T-helper 9 cell (primary cell): ENCODE measurements at places on chromosomes 1 and 21.

DNA sequence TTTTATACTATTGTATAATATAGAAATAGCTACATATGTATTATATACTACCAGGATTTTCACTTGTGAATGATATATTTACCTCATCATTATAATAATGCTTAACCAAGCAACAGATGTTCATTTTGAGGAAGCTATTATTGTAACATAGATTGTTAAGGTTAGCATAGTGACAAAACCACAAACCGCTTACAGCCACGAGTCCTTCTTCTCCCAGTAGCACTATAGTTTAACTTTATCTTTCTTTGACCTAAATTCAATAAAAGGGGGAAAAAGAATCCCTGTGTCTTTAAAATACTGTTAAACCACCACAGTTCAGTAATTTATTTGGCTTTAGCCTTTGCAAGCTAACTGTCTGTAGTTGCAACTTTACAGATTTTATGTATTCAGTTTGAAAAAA lies 1039.4 kb upstream of the B3GALT2 start:
- DNase-seq: no peak

- no peak for DNase-seq
These were observed 1.5 kb upstream of the GJB3 start for GRCh38 chr1:34779526-34779925.

DNA sequence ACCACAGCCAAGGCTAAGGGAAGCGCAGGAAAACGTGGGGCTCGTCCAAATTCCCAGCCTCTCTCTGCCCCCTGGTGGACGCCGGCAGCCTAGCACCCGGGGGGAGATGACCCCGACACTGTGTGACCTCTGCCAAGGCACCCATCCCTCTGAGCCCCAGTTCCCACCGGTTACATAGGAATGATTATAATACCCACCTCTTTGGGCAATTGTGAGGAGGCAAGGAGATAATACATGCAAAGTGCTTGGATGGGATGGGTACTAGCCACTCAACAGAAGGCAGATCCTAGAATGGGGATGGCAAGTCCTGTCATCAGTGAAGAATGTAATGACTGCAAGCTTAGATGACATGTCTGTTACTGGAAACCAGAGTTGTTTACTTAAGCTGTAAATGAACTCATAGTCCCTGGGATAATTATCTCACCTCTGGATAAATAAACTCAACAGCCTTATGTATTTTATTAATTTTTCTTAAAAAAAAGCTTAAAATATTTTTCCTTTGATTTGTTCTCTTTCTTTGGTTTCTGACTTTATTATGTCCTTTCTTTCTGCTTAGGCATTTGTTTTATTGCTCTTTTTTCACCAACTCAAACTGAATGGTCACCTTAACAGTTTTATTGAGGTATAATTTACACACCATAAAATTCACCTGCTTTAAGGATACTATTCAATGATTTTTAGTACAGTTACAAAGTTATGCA lies 11.3 kb upstream of the BMP8B start:
- peak; percentile 69 for DNase-seq

- DNase-seq: no peak
These were observed 56.7 kb upstream of the ZSWIM5 start for GRCh38 chr1:45263132-45263531.

DNA sequence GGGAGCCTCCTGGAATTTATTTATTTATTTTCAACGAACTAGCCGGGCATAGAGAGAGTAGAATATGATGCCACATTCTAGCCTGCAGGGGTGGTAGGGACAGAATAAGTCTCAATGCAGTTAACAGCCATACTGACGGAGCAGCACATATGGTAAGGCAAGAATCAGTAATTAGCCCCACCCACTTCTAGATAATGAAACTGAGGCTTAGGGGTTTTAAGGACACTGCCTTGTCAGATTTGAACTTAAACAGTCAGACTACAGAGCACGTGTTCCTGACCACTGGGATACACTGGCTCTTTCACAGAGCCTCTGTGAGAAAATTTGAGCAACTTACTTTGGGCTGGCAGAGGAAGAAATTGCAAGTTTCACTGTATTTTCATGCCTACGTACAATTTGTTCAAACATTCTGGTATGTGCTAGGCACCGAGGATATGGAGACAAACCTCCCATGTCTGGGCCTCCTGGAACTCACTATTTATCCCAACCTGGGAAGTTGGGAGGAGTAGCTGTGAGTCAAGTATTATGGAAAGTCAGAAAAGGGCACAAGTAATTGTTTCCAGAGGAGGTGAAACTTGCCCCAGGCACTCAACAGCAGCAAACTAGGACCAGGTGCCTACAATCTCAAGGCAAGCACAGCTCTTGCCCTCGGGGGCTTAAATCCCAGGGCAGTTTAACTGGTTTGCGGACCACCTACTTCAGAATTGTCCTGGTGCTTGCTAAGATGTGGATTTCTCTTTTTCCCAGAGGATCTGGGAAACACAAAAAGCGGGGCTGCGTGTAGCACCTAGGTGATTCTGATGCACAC lies 1.6 kb upstream of the CLIC4 start:
- no peak for DNase-seq

DNA sequence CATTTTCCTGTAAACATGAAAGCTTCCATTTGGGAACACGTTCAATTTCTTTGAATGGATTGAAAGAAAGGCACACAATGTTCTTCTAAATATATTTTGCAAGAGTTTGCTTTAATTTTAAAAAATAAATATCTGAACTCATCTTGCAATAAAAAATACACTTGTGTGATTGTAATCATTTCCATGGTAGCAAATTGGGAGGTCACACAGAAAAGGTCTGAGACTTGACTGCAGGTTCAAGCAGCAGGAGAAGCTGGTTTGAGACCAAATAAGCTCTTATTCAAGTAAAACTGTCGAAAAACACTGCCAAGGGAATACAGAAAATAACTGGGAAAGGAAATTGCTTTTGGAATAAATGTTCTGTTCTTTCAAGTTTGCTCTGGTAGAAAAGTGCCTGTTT lies 498.9 kb downstream of the ADGRL2 start:
- DNase-seq: no peak

- DNase-seq: no peak
These were observed 811 bp upstream of the ZNF672 start for GRCh38 chr1:248837045-248837780.

DNA sequence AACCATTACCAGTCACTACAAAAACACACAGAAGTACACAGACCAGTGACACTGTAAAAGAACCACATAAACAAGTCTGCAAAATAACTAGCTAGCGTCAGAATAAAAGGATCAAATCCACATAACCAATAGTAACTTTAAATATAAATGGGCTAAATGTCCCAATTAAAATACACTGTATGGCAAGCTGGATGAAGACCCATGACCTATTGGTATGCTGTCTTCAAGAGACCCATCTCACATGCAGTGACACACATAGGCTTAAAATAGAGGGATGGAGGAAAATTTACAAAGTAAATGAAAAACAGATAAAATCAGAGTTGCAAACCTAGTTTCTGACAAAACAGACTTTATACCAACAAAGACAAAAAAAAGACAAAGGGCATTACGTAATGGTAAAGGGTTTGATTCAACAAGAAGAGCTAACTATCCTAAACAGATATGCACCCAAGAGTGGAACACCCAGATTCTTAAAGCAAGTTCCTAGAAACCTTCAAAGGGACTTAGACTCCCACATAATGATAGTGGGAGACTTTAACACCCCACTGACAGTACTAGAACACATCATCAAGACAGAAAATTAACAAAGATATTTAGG lies 196.9 kb downstream of the TBX15 start:
- no peak for DNase-seq

DNA sequence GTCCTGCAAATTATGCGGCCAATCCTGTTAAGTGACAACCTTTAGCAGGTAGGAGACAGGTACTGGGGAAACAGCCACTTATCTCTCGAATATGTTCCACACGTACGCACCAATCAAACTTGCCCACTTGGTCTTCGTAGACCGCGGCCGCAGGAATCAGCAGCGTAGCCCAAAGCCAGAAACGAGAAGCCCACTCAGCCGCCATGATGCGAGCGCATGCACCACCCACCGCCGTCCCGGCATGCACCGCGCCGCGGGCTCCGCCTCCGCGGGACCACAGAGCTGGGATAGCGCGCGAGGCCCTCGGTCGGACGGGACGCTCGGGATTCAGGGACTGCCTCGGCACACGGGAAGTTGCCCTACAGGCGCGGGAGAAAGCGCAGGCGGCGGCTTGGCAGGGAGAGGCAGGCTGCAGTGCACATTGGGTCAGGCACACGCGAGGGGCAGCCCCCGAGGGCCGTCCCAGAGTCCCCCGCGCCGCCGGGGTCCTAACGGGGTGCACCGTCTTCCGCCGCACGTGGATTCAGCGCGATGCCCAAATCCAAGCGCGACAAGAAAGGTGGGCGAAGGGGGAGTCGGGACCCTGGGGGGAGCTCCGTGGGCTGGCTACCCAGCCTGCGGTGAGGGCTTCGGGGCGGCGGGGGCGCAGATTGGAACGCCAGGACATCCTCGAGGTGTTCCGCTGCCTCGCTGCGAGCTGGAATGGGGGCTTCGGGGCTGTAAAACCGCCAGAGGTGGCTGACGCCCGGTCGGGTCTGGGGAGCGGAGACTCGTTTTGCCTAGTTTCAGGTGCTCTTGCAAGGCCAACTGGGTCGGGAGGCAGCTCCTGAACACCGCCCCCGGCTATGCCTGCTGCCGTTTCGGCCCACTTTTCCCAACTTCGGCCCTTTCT lies at the start of the genes EMC1 and MRTO4:
EMC1 (minus strand) TSS at position 220 of the 892 bp plus-strand sequence; CDS start at position 205, 15 bp downstream.
MRTO4 (plus strand) TSS at position 501 of the 892 bp plus-strand sequence; CDS start at position 532, 31 bp downstream.
- DNase-seq: peak; percentile 88

DNA sequence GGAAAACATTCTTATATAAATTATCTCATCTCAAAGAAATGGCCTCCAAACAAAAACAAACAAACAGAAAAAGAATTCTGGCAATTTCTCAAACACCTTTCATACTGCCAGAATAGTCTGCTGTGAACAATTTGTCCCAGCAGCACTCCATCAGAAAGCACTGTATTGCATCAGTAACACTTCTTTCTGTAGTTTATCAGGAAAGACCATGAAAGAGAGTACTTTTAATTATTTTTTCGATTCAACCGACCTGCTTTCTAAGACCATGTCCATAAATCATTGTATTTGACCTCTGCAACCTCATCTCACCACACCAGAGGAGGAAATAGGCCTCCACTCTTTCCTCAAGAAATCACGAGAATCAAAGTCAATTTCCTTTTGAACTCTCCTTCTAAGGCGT lies 1579.9 kb downstream of the MRPL39 start:
- DNase-seq: no peak

GRCh38 chr21:43190951-43191350 lies 22.1 kb downstream of the CRYAA start:
- DNase-seq: no peak
